CD4-positive, alpha-beta T cell treated with Interleukin-4 for 1 hour (primary cell): ENCODE measurements at places on chromosomes 2 and 18.

GRCh38 chr18:45139478-45139877 lies 458.8 kb downstream of the SETBP1 start:
- DNase-seq = no peak

GRCh38 chr2:56981554-56981953 lies 797.8 kb downstream of the CCDC85A start:
- no peak for DNase-seq

- DNase-seq = no peak
Measured at GRCh38 chr2:1978706-1979105, 234.4 kb upstream of the PXDN start.

GRCh38 chr2:144256996-144257707 lies 262.8 kb downstream of the ZEB2 start:
- no peak for DNase-seq

DNA sequence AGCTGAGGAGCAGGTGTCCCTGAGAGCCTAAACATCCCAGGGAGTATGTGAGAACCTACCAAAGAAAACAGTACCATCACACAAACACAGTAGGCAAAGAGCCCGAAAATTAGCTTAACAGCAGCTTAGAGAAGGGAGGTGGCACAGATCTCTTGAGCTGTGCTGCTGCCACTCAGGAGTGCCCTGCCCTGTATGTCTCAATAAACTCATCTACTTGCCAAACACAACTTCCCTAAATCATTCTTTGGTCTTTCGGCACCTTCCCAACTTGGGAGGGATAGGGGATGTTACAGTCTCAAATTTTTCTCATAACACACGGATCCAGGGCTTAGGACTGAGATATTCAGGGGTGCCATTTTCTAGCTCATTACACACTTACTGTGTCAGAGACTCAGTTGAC lies 45.3 kb upstream of the C1D start:
- DNase-seq = peak; percentile 14

GRCh38 chr2:176508984-176509740 lies 239.9 kb downstream of the MTX2 start:
- no peak for DNase-seq

GRCh38 chr18:37553633-37554398 lies 11.8 kb downstream of the CELF4 start:
- DNase-seq = no peak

DNA sequence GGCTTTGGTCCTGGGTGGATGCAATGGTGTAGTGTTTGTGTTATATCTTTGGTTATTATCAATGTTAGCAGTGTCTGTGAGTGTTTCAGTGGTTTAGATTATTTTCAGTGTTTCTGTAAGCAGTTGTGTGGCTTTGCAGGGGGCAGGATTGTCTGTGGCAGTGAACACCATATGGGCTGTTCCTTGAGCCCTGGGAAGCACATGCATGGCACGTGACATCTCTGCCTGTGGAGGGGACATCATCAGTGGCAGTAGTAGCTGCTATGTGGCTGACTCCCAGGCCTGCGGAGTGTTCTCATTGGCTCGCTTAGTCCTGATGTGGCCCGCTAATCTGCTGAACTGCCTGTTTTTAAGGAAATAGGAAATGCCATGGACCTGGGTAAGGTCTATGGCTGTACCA lies 327.5 kb downstream of the GULP1 start:
- no peak for DNase-seq

GRCh38 chr2:205582366-205582765 lies 99.9 kb upstream of the NRP2 start:
- no peak for DNase-seq

DNA sequence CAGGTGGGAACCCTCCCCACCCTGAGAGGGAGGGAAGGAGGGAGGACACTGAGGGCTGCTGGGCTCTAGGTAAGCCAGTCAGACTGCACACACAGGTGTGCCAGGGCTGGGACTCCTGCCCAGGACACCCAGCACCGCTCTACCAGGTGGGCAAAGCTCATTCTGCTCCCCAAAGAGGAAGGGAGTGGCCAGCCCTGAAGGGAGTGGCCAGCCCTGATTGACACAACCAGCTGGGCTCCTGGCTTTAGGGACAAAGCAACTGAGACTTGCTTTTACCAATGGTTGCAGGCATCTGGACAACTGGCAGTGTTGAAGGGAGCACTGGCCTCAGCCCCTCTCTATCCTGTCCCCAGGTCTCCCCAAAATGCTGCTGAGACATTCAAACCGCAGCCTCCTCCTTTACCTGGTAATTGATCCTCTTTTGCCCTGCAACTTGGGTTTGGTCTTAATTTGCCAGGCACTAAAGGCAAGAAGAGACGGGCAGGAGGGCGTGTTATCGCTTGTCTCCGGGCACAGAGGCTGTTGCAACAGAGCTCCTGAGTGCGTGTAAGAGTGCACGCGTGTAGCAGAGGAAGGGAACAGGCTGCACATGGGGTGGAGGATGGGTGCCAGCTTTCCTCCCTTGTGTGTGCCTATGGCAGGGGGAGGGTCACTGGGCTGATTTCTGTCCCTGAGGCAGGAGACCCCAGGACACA lies 14.5 kb upstream of the FOSL2 start:
- DNase-seq = no peak

DNA sequence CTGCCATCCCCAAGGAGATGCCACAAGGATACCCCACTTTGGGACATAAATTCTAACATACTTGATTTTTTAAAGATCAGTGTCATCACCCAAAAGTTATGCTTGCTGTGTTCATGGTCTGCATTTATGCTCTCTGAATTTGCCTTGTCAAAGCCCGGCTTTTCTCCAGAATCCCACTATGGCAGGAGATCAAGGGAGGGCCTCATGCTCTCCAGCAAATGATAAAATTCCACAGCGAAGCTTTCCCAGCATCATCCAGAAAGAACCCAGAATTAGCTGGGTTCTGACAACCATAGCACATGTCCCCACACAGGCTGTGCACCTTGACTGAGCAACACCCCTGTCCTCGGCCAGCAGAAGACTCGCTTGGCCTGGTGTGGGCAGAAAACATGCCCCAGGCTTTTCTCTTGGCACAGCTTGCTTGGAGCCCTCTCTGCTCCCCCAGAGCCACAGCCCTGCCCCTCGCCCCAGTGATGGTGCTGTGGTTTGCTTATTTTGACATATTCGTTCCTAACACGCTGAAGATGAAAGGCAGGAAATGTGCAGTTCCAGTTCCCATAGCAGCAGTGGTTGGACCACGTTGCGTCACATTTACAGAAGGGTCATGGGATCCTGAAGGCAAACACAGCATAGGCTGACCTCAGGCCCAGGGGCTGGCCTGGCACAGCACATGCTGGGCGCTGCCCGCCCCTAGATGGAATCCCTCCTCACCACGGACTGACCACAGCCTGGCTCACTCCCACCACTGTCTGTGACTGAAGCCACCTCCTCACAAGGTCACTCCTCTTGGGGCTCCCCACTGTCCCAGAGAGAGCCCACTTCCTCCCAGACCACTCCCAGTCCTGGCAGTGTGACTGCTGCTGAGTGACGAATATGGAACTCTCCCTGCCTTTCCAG lies 14.1 kb upstream of the CHRNA1 start:
- DNase-seq = peak; percentile 84

DNA sequence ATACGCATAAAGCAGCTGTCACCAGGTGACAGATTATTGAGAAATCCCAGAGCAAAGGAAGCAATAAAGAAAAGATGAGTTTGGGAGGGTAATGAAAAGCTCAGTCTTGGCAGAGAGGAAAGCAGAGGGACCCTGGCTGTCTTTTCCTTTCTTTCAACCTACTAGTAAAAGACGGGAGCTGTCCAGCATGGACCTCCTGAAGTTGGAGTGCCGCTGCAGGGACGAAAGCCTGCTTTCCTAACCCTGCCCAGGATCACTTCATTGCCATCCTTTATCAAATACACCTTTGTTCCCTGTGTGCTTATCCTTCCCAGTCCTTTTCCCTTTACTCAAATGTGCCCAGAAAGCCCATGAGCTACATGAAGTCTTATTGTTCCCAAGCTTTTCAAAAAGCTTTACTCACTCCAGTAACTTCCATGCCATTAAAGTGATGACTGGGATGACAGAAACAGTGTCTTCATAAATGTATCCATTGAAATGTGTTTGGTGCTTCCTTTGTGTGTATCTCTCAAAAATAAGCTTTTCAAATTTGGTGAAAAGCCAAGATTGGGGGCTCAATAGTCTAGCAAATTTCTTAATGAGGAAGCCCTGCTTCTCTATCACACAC lies 3.7 kb upstream of the SPR start:
- no peak for DNase-seq

DNA sequence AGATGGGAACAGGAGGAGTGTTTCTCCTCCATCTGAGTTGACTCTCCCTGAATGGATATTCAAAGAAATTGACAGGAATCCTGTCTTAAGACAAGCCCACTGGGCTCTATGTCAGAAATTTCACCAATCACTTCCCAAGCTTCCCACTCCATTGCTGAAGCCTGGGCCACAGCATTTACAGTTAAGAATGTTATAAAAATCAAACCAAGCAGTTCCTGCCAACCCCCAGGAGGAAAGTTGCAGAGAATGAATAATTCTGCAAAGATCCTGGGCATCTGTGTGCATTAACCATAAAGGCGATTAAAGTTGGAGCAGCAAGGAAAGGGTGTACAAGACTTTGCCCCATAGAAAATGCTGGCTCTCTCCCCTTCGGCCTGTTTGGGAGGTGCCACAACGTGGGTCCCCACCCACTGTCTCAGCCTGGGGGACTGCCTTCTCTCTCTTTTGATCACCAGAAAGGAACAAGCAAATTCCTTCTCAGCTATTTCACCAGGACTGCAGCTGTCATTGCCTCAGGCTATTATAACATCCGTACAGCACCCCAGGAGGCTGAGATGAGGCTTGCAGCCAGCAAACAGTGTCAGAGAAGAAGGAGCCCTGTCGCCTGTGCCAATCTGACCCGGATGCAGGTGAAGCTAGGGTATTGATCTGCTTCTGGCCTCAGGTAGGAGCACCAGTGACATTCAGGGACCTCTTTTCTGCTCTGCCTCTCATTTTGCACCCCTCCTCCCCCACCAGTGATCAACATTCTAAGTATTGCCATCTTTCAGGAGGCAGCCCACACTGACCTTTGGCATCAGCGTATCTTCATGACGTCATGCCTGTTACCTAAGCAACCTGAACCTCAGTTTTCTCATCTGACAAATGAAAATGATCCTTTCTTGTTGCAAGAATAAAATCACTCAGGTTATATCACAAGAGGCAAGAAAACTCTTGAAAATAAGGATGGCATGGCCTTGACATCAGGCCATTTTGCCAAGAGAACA lies 219.0 kb downstream of the SH3BP4 start:
- no peak for DNase-seq

DNA sequence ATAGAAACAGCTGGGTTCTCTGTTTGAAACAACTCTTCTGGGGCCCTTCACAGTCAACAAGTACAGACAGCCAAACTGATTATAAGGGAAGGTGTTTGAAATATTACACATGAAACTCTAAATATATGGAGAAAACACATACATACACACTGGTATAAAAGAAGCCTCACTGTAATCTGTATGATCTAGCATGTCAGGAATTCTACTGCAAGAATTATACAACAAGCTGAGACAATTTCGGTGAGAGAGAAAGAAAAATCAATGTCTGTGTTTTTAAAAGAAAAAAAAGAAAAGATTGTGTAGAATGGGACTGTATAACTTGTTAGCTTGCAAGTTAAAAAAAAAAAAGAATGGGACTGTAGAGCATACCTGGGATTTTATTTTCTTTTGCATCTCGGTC lies 26.3 kb downstream of the IRS1 start:
- DNase-seq = no peak

- DNase-seq = no peak
Measured at GRCh38 chr2:172425336-172425735, 2.0 kb upstream of the ITGA6 start.

DNA sequence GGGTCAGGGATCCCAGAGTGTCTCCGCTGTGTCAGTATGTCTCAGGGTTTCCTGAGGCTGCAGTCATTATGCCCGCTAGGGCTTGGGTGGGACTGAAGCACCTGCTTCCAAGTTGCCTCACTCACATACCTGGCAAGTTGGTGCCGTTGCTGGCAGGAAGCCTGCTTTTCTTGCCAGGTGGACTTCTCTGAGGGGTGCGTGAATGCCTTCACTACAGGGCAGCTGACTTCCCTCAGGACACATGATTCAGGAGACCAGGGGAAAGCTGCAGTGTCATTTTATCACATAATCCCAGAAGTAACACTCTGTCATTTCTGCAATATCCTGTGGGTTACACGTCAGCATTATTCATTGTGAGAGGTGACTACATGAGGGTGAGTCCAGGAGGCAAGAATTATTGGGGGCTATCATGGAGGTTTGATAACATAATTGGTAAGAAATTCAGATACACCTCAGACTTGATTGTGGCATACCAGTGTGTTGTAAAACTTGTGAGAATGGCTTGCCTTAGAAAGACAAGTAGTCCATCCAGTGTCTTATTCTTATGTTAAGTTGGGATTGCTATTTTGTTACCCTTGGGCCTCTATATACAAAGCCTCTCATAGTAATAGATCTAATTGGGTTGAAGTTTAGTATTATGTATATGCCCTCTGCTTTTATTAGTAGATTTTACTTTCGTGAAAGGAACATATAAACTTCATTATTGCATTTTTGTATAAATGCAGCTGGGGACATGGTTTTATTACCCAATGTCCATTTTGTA lies 44.1 kb downstream of the NEDD4L start:
- DNase-seq = no peak

GRCh38 chr2:23449413-23449812 lies 64.4 kb downstream of the KLHL29 start:
- DNase-seq = no peak

DNA sequence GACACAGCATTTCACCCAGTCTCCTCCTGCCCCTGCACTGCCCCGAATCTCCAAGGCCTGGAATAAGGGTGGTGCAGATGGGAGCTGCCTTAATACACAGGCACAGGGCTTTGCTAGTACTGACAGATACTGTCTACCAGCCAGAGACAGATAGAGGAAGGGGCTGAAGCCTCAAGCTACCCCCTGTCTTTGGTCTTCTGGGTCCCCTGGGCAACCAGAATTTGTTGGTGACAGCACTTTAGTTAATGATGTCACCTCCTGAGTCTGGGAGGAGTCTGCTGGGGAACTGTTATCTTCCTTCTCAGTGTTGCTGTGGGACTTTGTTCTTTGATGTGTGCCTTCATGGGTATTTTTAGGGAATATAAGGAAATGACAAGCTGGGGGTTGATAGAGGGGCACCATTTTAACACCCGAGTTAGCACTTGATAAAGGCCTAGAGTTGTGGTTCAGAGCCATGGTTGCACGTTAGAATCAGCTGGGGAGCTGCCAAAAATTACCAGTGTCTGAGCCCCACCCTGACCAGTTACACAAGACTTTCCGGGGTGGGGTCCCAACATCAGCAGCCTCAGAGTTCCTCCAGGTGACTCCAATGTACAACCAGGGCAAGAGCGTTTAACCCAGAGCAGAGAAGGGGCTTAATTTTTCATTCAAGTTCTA lies 136.8 kb downstream of the SMAD7 start:
- peak; percentile 83 for DNase-seq

DNA sequence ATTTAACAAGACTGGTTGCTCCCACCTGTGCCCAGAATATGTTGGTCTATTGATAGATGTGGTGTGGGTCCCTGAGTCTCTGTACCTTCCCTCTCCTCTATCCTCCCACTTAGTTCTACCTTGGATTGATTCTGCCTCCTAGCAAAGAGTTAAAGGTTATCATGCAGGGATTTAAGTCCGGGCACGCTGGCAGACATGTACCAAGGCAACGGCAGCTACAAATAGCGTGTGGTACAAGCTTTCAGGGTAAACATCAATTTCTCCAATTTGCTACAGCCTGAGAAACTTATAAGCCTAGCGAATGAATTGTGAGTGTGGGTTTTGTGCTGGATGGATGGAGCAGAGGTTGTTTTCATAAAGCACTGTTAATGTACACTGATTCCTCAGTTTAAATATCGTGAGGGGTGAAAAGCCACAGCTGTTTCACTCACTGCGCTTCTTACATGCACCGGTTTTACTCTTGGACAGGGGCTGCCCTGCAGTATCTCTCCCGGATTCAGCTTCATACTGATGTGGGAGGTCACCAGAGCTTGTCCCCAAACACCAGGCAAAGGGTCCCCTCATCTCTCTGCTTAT lies 289.8 kb downstream of the ICOS start:
- DNase-seq = no peak
